Upper lobe of right lung (tissue), 1 donor: ENCODE measurements at places on chromosomes 1 and 21. TPM values are rescaled to one million over a fixed set of nuclear protein-coding genes. Genes with fewer than 3 reads are reported as not detected.

NMNAT2 gene
- total RNA-seq = 0.38 TPM

AK4 gene
- 4.6 TPM for total RNA-seq

GBP2 gene
- 40.8 TPM for total RNA-seq

RPTN gene
- total RNA-seq = not detected

DNA sequence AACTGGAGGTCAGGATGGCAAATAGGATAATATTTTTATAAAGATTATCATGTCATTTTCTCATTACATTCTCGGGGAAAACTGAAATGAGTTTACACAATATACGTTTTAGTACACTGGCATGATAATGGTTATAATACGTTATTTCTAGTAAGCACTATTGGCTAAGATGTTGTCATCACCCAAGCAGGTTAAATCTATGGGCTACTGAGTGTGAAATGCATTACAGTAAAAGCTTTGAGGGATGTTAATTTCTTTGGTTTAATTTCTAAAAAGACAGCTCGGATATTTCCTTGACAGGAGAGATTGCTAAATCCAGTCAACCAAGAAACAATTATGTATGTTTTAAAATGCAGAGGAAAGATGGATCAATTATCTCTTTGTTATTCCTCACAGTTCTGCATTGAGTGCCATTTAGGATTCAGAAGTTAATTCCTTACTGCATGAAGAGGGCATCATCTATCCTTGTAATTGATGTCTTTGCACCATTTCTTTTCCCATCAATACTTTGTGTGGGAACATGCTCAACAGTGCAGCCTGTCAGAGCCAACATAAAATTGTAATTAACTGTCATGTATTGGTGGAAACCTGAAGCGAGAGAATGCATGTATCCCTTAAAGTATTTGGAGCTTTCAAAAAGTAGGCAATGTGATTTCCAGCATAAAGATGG is 222.4 kb upstream of the ZP4 start:
- DNase-seq = no peak

DNA sequence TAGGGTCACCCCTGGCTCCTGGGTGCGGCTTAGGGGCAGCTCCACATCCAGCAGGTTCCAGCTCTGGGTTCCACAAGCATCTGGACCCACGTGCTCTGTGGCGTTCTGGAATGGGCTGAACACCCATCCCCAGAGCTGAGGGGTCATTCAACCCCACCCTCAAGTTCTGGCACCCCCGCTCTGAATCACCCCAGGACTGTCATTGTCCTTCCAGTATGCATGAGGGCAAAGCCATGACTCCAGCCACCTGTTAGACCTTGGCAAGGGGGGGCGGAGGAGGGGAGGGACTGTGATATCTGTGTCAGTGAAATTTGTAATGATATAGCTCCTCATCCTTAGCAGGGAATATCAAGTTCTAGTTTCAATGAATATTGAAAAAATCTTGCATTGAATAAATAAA is 12.3 kb downstream of the INSRR start:
- DNase-seq = no peak

DNA sequence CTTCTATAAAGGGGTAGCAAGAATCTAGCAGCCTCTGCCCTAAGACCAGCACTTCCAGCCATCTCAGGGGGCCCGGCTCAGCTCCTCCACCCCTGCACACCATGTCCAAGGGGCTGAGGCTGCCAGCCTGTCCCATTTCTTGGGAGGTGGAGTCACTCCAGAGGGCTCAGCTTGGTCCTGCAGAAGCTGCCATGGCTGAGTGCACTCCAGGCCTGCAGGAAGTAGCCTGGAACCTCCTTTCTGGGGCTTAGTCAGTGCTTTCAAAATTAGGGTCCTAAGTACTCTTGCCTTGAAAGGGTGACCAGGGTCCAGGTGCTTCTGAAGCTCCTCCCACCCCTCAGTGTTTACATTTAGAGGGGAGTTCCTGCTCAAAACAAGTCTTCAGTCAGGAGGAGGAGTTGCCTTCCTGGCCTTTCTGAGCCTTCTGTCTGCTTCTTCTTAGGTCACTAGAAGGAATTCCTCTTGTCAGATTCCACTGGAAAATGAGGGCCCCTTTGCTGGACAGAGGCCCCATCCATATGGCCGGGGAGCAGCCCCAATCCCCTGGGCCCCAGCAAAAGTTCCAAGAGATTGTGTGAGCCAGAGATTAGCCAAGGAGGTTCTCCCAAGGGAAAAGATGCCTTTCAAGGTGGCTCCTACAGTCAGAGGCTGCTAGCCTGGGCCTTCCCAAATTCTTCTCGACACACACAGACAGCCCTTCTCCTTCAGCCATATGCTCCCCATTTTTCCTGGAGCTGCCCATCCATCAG is 128.1 kb upstream of the VAMP3 start:
- DNase-seq = no peak

- DNase-seq = peak; percentile 72
Measured at GRCh38 chr1:157992031-157992832, 1.2 kb upstream of the KIRREL1 start.

DNA sequence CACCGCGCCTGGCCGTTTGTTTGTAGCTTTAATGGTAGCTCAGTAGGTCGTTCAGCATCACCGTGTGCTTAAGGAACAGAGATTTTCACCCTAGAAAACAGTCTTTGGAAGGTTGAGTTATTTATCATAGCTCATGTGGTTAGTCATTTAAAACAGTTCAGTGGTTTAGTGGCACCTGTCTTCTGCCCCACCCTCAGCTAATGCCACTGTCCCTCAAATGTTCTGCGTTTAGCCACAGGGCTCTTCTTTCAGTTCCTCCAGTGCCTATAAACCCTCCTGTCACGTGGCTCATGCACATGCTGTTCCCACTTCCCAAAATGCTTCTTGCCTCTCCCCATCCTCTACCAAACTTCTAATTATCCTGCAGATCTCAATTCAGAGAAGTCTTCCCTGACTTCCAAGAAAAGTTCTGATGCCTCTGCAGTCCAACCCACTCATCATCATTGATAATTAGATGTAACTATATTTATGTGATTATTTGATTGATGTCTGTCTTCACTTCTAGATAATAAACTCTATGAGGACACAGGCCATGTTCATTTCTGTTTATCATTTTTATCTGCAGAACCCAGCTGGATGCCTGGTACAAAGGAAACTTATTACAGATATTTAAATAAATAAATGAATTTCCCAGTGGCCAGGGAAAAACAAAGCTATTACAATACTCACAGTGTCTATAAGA is 14.4 kb upstream of the DIPK1A start:
- no peak for DNase-seq

DNA sequence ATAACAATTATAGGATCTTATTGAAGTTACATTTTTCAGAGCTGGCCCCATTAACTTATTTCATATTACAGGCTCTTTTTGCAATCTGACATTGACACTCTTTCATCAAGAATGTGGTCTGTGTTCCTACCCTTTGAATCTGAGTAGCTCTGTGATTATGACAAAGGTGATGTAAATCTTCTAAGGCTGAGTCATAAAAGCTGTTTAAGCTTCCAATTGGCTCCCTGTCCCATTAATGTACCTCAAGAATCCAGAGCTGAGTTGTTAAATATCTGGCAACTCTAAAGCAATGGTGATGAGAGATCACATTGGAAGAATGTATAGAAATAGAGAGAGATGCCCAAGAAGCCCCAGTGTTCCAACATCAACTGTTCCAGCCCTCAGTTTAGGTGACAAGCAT is 178.5 kb upstream of the DEPDC1 start:
- DNase-seq = no peak

GRCh38 chr21:43880111-43880985 is 15.3 kb downstream of the AGPAT3 start:
- peak; percentile 80 for DNase-seq

DNA sequence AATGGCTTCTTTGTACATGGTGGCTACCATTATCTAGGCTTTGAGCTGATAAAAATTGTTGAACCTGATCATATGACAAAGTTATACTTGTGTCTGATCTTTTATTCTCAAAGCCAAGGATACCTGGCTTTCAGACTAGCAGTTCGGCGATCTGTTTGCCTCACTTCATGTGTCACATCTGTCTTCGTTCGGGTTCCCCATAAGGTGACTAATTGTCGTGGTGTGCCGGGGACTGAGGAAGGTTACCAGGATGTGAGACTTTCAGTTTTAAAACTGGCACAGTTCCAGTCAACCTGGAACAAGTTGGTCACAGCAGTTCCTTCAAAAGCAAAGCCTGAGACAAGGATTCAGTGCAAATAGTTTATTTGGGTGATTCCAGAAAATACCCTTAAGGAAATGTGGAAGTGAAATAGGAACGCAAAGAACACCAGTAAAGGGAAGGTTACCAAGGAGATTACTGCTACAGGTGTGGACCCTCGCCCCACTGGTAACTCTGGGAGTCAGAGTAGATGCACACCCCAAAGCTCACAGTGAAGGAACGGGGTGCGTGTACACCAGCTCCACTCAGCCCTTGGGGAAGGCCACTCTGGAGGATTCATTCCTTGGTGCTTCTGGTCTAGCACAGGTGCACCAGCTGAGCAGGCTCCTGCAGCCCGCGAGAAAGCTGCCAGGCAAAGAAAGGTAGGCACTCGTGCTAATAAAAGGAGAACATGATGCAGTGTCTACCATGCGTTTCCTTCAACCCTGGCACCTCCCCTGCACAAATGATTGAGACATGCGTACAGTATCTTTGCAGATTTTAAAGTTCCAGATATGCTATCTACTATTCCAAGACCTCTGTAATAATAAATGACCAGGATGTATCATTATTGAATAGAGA is 69.0 kb downstream of the VWA5B1 start:
- no peak for DNase-seq

DNA sequence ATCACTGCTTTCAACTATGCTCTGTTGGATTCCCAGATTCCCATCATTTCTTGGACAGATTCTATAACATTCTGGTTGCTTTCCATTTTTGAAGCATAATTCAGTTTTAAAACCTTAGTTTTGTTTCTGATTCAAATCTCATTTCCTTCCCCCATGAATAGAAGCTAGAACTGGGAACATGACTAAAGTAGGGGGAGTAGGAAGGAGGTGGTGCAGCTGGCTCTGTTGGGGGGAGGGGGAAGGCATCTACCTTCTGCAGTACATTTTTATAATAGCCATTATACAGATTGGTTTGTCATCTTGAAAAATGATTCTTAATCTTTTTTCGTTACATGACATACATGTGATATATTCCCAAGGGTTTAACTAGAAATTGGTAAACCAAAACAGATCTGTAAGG is 48.1 kb downstream of the SMG7 start:
- DNase-seq = no peak

DNA sequence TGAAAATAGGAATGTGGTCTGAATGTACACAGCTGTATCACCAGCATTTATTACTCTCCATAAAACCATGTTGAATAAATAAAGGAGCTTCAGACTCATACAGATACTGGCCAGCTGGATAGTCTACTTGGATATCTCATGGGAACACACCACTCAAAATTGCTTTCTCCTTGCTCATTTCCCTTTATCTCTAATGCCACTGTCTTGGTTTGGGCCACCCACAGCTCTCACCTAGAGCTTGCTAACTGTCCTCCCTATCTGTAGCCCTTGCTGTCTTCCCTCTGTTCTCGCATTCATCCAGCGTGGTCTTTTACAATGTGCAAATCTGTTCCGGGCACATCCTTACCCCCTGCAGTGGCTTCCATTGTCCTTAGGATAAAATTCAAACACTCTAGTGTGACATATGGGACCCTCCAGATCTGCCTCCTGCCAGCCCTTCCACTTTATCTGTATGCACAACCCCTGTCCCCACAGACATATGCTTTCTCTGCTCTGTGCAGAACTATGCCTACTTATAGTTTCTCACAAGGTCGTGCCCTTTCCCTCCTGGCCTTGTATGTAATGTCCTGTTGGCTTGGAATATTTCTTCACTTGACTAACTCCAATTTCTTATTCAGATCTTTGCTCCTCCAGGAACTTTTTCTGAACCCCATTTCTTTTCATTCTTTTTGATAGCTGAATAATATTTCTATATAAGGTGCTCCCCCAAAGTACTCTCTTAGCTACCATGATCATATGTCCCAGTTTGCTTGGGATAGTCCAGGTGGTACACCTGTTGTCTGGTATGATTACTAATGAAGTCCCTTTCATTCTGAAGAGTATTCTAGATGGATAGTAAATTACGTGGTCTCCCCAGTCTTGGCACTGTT is 2.9 kb downstream of the FLVCR1 start:
- no peak for DNase-seq

DNA sequence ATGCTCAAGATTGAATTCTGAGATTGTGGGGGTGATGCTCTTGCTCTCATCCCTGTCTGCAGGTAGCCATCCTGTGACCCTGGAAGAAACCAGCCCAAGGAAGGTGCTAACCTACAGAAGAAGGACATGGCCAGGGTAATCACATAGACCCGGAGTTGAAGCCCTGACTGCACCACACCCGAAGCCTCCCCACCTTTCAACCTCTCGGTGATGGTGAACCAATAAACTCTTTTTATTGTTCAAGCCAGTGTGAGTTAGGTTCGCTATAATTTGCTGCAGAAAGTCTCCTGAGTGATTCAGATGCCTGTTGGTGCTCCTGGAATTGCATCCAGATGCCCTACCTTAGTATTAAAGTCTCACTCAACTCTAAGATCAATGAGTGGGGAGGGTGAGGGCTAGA is 163.6 kb downstream of the PLPP3 start:
- no peak for DNase-seq

DNA sequence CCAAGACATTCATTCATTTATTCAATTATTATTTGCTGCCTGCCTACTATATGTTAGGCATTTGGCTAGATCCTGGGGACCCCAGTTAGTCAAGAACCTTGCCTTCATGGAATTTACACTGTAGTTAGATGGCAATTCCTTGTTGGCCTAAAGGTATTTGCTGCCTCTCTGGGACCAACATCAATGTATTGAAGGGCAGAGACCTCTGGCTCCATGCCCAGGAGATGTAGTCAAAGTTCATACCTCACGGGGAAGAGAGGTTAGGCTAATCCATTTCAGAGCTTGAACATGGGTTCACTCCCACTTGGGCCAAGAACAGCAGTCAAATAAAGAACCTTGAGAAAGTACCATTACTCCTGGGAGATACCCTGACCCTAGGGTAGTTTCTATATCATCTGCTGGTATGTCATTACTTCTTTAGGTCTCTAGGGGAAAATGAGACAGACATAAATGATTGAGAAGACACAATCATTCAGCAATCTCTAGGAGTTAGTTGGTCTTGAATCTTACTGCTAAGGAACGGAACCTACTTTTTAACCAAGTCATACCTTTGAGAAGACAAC is 32.0 kb downstream of the SORT1 start:
- no peak for DNase-seq

DNA sequence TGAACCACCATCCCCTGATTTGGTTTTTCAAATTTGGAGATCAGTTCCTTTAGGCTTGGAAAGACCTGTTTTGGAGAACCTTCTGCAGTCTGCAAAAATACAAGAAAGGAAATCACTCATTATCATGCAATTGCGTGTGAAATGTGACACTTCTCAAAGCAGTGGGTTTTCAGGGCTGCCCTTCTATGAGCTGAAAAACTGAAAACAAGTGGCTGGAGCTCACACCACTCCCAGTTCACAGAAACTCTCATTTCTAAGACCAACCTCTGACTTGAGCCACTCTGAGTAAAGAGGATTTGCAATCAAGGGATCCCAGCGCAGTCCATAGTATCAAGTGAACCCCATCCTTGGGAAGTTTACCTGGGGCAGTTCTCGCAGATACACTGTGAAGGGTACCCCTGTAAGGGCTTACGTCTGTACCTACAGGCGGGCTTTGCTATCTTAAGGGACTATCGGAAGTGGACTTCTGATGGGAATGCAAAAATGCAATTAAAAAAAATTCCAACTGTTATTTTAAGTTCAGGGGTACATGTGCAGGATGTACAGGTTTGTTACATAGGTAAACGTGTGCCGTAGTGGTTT is 12.8 kb downstream of the SH2D1B start:
- no peak for DNase-seq

GRCh38 chr1:55089683-55090082 is 50.3 kb downstream of the PCSK9 start:
- DNase-seq = no peak
